ENCODE measurements at places on chromosomes 7 and 10.

GRCh38 chr10:19952224-19953010 is 136.2 kb downstream of the PLXDC2 start:
- DNase-seq = no peak

- DNase-seq = peak; percentile 48
Observed at GRCh38 chr7:68684996-68685395, 913.3 kb upstream of the AUTS2 start.

- no peak for DNase-seq
Observed at GRCh38 chr10:13773043-13773442, 186.3 kb downstream of the PRPF18 start.

DNA sequence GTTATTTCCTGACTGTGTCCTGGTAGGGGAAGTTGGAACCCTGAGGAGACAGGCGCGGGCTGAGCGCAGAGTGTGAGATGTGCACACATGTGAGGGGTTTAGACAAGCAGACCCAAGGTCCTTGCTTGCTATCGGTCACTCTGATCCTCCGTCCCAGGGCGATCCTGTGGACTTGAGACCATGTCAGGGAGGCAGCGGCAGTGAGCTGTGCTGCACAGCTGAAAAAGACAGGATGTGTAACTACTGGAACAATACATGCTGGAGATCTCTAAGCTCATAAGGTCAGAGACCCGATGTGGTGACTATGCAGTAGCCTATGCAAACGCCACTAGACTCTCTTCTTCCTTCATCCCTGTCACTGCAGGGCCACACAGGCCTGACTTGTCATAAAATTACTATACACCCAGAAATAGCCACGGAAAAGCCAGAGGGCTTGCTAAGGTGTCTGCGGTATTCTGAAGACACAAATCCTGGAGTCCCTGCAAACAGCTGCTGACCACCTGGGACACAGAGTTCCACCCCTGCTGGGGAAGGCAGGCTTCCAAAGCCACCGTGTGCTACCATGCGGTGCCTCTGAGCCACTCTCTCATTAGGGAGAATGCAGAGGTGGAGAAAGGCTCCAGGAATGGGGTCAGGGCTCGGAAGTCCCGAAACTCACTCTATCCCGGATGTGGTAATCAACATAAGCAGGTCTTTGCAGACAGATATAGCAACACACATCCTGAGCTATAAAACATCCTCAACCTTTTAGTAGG is 91.1 kb upstream of the DDC start:
- no peak for DNase-seq

DNA sequence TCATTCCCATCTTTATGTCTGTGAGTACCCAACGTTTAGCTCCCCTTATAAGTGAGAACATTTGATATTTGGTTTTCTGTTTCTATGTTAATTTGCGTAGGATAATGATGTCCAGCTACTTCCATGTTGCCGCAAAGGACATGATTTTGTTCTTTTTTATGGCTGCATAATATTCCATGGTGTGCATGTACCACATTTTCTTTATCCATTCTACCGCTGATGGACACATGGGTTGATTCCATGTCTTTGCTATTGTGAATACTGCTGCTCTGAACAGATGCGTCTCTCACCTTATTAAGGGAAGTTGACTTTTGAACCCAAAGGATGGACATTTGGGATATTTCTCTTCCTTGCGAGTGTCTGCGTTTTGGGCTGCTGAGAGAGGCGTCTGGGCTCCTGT is 50.2 kb downstream of the GTF2IRD1 start:
- no peak for DNase-seq

- no peak for DNase-seq
Observed at GRCh38 chr10:133354672-133355240, 3.1 kb downstream of the FUOM start.

GRCh38 chr7:84589012-84589411 is 394.4 kb upstream of the SEMA3A start:
- DNase-seq = no peak

DNA sequence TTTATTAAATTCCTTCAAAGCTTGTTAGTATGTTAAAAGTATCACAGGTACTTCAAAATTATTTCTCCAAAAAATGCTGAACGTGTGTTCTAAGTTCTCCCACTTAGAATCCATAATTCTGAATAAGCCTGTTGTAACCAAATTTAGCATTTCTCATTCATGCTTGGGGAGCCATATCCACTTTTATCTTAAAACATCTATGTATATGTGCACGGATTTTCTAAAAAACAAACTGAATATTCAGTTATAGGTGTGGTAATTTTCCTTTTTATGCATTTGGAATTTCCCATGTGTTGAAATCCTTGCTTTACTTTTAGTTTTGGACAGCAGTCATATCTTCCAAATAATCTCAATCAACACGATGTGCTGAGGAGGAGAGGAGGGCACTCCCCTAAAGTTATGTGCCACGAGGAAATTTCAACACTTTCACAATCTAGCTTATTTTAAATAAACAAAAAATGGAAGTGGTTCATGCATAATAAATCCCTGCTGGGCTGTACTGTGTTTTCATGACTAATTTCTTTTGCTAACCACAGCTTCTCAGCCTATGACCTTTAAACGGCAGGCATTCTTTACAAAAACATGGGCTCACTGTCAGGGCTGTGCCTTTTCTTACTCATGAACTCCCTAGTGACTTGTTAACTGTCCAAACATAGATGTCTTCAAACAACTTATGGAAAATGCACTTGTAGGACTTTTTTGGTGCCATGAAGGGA is 380.3 kb upstream of the SEMA3C start:
- no peak for DNase-seq

DNA sequence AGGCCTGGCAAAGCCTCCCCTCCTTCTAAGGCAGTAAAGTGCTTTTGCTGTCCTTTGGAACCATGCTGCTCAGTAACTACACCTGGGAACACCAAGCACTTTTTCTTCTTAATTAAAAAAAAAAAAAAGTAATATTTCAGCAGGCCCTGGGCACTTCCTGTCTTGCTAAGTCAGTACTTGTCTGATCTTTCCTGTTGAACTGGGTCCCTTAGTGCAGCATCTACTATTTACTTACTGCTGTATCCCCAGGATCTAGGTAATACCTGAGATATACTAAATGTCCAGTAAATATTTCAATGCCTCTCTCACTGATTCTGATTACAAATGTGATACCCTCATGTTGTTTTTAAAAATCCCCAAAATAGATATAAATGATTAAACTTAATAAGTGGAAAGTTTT is 77.4 kb downstream of the PPP1R3C start:
- no peak for DNase-seq
